ENCODE measurements at places on chromosomes 13 and 19.

- no peak for DNase-seq
Measured at GRCh38 chr13:33997574-33997973, 179.6 kb downstream of the RFC3 start.

- peak; percentile 67 for DNase-seq
Measured at GRCh38 chr19:1259876-1260748, 9.0 kb upstream of the CIRBP start.

GRCh38 chr13:52833296-52833875 lies 15.1 kb downstream of the PCDH8 start:
- DNase-seq: no peak

GRCh38 chr13:73228546-73228945 lies 169.7 kb downstream of the KLF5 start:
- peak; percentile 27 for DNase-seq

DNA sequence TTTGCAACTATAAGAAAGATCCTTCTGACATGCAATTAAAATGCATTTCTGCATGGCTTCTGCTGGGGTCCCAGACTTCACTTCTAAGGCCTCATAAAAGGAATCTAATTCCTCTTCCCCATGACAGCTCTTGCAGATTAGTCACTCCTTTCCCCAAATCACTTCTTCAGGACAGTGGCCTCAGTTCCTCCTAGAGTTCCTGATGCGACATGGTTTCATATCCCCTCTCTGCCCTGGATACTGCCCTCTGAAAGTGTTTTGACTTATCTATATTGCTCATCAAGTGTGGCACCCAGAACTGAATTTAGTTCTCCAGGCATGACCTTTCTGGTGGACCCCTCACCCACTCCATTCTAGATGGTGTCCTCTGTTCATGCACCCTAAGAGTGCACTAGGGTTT lies 238.1 kb downstream of the FOXO1 start:
- DNase-seq: no peak

DNA sequence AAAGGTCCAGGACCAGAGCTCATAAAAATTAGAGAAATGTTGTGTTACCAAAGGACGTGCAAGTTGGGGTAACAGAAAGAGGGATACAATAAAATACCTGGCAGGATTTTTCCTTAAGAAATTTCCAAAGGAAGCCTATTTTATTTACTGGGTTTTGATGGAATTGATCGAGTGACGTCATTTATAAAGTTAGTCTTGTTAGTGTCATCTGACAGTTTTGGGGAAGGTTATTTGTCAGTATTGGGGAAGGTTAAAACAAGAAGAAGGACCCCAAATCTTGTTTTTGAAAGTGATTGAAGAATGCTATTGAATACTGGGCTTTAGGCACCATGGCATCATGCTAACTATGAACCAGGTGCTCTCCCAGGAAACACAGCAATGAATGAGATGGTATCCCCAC lies 287.9 kb downstream of the HS6ST3 start:
- DNase-seq: no peak

DNA sequence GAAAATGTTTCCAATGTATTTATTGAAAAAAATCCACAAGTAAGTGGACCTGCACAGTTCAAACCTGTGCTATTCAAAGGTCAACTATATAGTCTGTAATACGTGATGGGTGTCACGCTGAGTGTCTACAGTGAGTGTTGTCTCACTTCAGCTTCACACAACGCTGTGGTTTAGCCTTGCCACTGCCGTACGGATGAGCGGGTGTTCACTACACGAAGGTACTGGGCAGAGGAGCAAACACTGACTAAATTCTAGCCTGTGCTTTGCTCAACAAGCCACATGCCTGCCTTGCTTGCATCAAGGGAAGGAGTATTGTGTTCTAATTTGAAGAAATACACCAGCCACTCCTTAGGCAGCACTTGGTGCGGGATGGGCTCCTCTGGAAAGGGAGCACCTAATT lies 3.4 kb upstream of the FFAR3 start:
- no peak for DNase-seq

GRCh38 chr19:5680084-5680436 lies 256 bp downstream of the MICOS13 start:
- peak; percentile 37 for DNase-seq

DNA sequence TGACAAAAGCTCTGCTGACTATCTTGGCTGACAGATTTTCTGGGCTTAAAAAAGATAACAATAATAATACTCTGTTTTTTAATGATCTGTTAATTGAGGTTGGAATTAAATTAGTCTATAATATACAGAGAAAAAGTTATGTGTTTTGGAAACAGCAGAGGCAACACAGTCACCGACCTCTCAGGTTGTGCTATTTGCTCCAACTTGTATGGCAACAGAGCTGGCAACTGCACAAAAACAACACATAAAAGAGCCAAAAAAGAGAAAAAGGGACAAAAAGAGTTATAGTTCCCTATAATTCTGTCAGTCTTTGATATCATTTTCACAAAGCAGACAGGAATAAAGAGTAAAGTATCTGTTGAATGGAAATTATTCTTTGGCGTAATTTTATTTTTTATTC lies 102.3 kb upstream of the POSTN start:
- DNase-seq: no peak

- peak; percentile 17 for DNase-seq
Measured at GRCh38 chr19:12111943-12112637, 28.1 kb downstream of the ZNF20 start.

DNA sequence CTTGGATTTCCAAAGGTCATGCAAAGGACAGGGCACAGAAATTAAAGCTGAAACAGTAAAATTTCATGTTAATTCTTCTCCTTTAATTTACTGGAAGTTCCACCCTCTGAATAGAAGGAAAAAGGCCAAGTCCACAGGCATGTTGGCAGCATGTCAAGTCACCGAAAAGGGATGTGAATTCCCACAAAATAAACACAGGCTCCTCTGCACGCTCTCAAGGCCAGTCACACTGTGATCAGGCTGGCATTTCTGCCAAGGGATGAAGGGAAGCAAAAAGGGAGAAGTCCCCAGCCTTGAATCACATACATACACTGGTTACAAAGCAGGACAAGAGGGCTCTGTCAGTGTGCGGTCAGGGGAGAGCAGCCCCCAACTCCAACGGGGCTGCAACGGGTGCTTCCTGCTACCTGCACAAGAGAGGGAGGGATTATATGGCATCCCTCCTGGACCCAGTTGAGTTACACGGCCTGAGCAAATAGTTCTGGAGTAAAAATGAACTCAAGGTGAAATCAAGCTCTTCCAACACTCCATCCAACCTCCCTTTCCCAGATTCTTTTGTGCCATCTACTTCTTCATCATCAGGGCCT lies 6.9 kb downstream of the DCLK1 start:
- peak; percentile 33 for DNase-seq

DNA sequence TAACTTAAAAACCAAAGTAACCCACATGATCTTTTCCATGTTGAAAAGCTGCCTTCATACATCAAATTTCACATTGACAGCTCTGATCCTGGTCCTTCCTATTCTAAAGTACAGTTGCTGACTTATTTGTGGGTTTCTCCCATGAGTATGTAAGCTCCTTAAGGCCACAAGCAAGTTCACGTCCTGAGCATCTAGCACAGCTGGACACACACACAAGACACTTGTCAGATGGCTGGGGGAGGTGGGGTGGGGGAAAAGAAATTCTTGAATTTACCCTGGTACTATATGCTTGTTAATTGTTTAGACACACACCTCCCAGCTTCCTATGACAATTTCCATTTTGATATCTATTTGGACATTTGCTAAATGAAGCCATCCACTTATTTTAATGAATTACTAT lies 162.8 kb downstream of the ZIC5 start:
- DNase-seq: no peak

DNA sequence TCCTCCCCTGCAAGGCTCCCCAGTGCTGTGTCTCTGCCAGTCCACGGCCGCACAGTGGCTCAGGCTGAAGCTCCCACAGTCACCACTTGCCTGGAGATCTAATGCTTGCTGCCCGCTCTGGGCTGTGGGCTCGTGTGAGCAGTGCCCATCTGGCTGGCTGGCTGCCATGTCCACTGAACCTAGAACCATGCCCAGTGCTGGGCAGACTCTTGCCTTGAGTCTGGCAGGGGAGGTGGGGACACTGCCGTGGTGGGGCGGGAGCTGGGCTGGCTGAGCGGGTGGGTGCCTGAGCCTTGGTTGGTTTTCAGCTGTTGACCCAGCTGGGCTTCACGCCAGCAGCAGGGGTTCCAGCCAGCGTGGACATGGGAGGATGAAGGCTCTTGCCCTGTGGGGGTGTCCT lies 52.3 kb downstream of the CRTC1 start:
- no peak for DNase-seq

DNA sequence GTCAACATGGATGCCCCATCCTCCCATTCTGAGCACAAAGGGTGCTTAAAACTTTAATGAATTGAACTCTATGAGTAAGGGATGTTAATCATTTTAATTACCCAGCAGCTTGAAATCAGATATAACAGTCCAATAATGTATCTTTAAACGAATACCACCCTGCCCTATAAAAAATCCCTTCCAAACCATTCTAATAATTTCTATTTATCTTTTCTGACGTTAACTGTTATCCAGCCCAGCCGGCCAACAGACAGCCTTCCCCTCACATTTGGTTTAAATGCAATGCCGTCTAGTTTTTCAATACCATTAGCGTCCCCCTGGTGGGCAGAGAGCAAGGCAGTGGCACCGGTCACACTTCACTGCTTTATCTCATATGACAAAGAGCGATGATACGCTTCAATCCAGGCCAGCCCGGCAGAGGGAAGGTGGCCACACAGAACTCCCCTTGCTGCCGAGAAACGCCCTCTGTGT lies 402.2 kb upstream of the ZNF507 start:
- DNase-seq: no peak

GRCh38 chr13:34678154-34678553 lies 263.9 kb upstream of the NBEA start:
- DNase-seq: peak; percentile 62

- peak; percentile 9 for DNase-seq
Measured at GRCh38 chr13:78299832-78300623, 303.3 kb downstream of the POU4F1 start.

DNA sequence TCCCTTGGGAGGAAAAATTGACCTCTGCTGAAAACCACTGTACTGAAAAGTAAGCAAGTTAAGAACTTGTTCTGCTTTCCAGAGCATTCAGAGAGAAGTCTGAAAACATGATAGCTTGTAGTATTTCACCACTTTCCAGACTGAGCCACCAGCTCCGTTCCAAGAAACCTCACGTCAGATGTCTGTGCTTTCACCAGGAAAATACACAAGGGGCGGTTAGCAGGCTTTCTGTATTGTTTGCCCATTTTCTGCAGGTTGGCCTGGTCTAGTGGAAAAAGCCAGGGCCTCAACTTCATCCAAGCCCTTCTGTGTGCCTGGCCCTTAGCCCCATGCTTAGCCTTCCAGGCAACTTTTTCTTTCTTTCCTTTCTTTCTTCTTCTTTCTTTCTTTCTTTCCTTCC lies 36.4 kb downstream of the RXFP2 start:
- DNase-seq: no peak

DNA sequence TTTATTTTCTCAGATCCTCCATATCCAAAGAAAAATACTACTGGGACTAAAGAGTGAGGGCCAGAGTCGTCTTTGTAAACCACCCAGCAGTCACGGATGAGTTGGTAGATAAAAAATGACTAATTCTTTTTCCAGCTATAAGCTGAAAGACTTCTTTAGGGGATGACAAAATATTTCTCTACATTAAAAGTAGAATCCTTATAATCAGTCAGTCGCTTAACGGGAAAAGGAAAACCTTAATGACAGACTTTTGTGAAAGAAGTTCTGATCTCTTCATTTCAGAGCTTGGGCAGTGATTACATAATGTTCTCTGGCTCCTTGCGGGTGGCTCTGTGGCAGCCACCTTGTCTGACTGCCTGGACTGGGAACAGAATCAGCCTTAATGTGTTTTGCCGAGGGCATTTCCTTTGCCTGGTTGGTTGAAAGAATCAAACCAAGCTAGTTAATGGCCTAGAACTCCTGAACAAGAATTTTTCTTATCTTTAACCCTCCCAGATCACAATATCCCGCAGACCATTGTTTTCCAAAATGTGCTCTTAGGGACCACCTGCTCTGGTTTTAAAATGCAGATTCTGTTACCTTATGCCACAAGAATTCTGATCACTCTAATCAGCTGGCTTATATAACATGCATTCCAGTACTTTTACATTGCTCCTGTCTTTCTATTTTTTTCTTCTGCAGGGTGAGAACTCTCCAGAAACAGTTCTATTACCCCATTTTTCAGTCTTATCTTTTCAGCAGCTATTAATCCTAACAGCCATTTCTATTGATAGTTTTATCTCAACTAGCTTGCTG lies 2.5 kb downstream of the ITM2B start:
- peak; percentile 61 for DNase-seq

- DNase-seq: peak; percentile 96
Measured at GRCh38 chr13:51518827-51519226, 65.4 kb upstream of the WDFY2 start.

DNA sequence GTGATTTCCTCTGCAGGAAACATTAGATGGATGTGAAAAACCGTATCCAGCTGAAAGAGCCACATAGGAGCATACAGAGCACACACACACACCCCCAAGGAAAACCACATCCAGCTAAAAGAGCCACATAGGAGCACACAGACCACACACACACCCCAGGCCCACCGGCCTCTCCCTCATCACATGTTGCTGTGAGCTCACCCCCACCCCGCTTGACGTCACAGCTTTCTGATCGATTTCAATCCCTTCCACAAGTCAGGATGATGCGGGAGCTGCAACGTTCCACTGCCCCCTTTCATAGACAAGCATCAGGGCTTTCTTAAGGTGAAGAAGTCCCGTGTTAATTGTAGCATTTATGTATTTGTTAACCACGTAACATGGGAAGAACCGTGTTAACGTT lies 72.4 kb upstream of the SOX1 start:
- no peak for DNase-seq

DNA sequence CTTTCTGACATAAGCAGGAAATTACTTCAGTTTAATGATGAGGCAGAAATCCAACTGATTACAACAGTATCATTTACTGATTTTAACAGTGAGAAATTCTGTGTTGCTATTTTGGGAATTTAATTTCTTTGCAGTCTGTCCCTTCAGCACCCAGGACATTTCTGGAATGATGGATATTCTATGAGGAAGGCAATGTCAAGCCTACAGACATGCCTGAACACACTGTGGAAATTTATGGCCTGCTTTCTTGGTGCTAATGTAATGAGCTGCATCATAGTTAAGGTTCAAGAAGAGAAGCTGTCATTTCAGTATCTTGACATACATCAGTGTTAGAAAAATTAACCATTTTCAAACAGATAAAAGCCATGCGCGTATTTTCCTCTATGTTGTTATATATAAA lies 87.7 kb downstream of the SLITRK1 start:
- no peak for DNase-seq

DNA sequence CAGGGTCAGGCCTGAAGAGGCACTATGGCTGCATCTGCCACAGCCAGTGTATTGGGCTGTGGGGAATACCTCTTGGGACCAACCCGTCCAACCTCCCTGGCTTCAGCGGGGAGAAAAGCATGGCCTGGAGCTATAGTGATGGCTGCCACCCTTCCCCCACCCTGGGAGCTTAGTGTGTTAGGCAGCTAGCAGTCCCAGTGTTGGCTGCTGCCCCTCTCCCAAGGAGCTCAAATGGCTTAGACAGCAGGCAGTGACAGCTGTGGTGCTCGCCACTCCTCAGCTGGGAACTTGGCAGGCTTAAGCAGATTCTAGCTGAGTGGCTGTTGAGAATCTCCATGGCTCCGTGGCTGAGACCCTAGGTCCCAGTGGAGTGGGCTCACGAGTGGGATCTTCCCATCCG lies 19.7 kb downstream of the ACOD1 start:
- DNase-seq: no peak

Measured in kidney tubule cell (primary cell).